ENCODE measurements at places on chromosomes 4 and X.

GRCh38 chrX:104195013-104195412, 28.8 kb downstream of the FAM199X start:
- DNase-seq: no peak

DNA sequence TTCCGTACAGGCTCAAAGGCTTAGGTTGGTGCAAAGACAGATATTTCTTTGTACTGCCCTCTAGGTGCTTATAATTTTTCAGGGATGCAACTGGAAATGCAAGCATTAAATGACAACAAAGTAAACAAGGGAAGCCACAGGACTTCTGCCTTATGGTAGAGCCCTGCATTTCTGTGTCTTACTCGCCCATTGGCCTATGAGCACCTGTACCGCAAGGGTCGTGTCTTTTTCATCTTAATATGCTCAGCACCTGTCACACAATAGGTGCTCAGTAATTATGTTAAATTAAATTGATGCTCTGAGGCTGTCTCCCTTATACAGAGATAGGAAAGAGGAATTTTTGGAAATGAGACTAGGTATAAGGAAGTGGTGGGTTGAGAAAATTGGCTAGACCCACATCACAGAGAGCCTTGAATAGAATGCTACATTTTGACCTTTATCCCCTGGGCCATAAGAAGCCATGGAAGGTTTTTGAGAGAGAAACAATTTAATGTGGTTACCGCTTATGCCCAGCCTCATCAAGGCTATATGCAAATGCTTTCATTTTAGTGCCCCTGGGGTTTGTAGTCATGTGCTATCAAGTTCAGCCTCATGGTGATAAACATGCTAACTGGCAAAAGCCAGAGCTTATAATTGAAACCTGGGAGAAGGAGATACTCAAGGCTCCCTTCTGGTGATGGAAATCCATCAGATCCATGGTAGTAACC, 16.3 kb downstream of the VSIG4 start:
- DNase-seq: no peak

DNA sequence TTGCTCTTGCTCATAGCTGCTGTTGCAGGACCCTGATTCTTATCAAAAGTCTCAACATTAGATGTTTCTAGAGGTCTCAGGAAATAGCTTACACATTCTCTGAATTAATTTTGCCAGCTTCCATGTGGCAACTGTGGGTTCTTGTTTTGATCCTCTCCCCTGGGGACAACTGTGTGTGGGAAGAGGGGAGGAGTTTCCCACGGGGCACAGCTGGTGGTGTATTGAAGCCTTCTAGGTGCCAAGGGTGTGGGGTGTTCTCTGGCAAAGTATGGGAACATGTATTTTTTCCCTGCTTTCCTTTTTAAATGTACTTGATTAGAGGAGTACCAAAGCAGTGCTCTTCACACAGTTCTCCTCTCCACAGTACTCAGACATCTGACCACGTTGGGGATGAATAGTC, 212.7 kb downstream of the RPA4 start:
- no peak for DNase-seq

GRCh38 chr4:20761382-20761781, 61.1 kb downstream of the PACRGL start:
- DNase-seq: no peak
